HFF-Myc (cell line): ENCODE measurements at places on chromosomes 3 and 15.

DNA sequence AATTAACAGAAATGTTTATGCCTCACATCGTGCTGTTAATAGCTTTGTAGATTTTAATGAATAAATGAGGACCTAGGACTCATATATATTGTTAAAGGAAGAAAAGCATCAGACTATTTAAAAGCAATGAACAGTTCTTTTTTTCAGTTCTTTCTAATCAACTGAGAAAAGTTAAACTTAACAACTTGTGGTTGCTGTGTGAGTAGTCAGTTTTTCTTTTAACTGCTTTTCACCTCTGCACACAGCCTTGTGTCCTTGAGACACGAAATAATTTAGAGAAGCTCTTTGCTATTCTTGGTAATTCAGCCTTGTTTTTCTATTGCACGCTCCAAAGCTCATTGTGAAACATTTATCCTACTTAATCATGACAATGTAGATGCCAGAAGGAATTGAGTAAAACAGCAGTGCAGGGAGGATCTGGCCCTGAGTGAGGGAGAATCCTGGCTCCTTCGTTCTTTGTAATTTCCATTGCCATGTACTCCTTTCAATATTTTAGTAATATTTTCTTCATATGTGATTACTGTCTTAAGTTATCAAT lies 499.0 kb downstream of the PYDC2 start:
- no peak for DNase-seq

- DNase-seq = no peak
Measured at GRCh38 chr15:44427756-44428724, 611 bp downstream of the CTDSPL2 start.

DNA sequence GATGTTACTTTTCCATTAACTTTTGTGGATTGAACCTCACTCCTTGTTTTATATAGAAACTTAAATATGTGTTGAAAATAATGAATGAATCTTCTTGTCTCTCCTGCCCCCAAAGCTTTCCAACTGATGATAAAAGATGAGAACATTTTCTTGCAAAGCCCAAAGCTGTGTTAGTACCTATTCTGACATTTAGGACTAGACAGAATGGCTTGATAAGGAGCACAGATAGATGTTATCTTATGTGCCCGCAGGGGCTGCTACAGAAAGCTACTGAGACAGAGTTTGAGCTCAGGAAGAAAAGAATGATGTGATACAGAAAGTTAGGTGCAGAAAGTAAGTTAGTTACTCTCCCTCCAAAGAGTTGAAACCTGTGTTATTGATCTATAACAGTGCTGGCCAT lies 109.4 kb upstream of the ATP11B start:
- DNase-seq = no peak

GRCh38 chr3:187773233-187774184 lies 28.2 kb upstream of the BCL6 start:
- DNase-seq = no peak

DNA sequence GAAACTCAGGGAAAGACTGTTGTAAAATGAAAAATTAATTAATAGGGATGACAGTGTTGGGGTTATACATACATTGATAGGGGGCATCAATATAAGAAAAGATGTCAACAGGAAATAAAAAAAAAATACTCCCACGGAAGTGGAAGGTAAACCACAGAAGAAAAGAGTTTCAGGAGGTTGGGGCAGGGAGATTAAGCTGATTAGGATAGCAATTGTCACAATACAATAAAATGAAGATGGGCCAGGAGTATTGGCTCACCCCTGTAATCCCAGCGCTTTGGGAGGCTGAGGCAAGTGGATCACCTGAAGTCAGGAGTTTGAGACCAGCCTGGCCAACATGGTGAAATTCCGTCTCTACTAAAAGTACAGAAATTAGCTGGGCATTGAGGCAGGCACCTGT lies 536.1 kb downstream of the AGBL1 start:
- DNase-seq = no peak

- no peak for DNase-seq
Measured at GRCh38 chr3:4061783-4062360, 241.3 kb upstream of the SETMAR start.

GRCh38 chr3:116524453-116525210 lies 79.3 kb upstream of the LSAMP start:
- no peak for DNase-seq

DNA sequence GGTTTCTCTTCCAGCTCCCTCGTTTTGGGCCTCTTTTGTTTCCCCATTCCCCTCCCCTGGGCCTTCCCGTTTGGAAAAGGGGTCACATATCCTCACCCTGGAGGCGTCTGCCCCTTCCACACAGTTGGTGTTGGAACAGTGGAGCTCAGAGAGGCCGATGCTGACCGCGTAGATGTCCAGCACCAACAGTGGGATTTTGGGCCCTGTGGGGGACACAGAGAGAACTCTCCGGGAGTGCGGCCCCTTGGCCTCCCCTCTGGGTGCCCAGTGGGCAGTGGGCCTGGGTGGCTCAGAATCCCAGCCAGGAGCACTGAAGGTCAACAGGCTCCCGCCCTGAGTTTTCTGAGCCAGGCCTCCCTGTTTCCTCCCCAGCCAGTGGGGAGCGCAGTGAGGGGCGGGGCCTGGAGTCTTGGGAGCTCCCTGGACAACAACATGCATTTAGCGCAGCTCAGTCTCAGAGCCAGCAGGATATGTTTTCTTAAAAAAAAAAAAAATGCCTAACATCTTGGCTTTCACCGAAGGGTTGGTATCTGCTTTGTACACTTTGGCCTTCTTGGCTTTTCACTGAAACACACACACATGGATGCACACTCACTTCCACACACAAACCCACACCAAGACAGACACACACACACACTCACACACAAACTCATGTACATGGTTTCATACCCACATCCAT lies 670 bp upstream of the ISLR start:
- no peak for DNase-seq

- DNase-seq = no peak
Measured at GRCh38 chr15:91547356-91547755, 306.2 kb upstream of the SLCO3A1 start.

- no peak for DNase-seq
Measured at GRCh38 chr15:60255390-60255789, 142.4 kb downstream of the ANXA2 start.

DNA sequence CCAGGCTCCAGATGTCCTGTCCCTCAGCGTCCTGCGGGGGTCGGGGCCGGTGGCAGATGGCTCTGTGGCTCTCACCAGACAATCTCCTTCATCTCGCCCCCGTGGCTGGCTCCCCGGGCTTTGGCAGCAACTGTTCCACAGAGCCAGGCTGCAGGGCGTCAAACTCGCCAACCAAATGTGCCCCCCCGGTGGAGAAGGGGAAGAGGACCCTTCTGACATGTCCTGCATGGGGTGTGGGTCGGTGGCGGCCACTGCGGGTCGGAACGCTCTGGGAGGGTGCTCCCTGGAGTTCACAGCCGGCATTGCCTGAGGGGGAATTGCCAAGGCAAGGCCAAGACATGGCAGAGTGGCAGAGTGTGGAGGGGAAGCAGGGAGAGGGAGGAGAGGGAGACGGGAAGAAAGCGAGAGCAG lies 36.0 kb downstream of the BDH1 start:
- DNase-seq = no peak

DNA sequence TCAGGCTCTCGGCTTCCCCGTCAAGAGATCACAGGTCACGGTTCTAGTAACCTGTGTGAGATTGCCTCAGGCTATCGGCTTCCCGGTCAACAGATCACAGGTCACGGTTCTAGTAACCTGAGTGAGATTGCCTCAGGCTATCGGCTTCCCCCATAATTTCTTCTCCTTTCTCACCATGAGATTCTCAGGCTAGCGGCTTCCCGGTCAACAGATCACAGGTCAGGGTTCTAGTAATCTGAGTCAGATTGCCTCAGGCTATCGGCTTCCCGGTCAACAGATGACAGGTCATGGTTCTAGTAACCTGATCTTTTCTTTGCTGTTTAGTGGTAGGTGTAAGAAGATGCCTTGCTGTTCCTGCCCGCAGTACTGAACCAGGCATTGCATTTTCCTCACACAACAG lies 418.2 kb upstream of the ZNF717 start:
- no peak for DNase-seq

- peak; percentile 49 for DNase-seq
Measured at GRCh38 chr3:172836390-172836997, 86.0 kb downstream of the ECT2 start.

DNA sequence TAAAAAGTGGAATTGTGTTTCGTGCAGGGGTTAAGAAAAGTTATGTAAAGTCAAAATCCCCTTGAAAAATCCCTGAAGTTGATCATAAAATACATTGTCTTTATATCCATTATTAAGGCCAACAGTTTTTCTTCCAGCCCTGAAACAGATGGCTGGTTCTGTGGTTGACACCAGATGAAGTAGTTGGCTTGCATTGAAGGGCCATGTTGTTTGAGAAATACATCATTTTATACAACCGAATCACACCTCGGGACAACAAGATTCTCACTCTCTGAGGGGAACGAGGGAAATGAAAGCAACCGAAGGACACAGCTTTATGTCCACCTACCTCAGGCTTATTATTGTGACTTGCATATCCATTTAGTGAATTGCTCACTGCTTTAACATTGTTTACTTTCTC lies 126.0 kb upstream of the MITF start:
- no peak for DNase-seq

DNA sequence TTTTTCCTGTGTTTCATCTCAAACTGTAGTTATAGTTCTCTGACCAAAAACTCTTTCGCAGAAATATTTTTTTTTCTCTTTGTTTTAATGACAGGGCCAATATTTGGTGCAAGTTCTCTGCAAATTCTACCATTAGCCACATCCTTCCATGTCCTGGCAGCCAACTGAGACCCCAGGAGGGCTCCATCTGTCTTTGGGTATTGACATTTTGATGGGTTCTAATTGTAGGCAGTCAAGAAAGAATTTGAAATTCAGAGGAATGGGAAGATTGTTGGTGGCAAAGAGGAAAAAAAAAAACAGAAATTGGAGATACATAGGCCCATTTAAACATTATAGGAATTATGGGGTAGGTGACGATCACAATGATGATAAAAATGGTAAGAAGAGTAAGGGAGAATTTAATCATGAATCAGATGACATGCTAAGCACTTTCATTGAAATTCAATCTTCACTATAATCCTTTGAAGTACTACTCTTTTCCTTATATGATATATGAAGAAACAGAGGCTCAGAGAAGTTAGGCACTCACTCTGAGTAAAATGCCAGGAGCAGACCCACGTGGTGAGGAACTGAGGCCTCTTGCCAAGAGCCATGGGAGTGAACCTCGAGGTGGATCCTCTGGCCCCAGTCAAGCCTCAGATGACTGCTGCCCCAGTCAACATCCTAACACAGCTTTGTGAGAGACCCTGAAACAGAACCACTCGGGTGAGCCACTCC lies 151.4 kb downstream of the PDZRN3 start:
- no peak for DNase-seq

DNA sequence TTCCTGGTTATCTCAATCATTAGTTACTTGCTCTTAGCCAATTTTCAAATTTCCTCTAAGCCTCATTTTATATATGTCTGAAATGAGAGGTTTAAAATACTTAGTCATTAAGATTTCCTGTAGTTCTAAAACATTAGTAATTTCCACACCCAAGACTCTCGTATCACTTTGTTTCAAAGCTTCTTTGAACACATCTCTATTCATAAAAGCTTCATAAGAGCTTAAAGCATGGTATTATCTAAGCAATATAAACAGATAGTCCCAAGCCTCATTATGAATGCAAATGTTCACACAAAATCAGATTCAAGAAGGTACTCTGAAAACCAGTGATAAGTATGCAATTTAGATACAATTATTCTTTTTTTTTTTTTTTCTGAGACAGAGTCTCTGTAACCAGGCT lies 217.0 kb downstream of the FMN1 start:
- no peak for DNase-seq

- DNase-seq = no peak
Measured at GRCh38 chr3:52444860-52445793, at the start of gene SEMA3G. Gene SEMA3G (minus strand): TSS chr3:52445103. CDS start chr3:52445027, 76 bp downstream.

- DNase-seq = no peak
Measured at GRCh38 chr3:62211675-62212429, 161.5 kb downstream of the FEZF2 start.

GRCh38 chr3:125316246-125316645 lies 58.9 kb downstream of the ZNF148 start:
- no peak for DNase-seq

GRCh38 chr15:82870727-82871320 lies 61.4 kb downstream of the WHAMM start:
- DNase-seq = no peak

- no peak for DNase-seq
Measured at GRCh38 chr3:8538913-8539312, 37.3 kb downstream of the LMCD1 start.

DNA sequence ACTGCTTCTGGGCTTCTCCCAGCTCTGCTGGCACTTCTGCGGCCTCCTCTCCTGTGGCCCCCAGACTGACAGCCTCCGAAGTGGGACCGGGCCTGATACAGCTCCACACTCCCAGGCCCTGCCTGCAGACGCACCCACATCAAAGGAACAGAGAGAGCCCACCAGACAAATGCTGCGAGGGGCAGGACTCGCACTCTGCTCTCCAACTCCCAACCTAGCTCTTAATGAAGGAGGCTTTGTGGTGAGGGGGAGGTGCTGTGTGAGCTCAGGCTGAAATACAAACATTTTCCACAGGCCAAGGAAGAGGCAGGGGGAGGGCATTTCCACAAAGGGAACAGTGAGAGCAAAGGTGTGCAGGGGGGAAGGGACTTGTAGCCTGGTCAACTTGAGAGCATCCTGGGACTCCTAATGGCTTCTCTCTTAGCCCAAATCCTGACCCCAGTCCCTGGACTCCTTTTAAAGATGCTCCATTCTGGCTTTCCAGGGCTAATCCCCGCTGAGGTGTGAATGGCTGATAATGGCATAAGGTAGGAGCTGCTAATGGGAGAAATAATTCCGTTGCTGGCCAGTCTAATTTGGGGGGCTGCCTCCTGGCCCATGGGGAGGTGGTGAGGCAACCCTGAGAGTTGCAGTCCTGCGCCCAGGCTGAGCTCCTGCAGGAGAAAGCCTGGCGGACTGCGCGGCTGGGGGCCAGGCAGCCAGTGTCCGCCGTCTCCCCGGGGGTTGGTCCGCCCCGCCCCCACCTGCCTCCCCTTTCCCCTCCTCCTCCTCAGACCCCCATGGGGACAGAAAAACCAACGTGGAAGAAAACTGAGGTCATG lies 9.6 kb downstream of the LINGO1 start:
- no peak for DNase-seq

DNA sequence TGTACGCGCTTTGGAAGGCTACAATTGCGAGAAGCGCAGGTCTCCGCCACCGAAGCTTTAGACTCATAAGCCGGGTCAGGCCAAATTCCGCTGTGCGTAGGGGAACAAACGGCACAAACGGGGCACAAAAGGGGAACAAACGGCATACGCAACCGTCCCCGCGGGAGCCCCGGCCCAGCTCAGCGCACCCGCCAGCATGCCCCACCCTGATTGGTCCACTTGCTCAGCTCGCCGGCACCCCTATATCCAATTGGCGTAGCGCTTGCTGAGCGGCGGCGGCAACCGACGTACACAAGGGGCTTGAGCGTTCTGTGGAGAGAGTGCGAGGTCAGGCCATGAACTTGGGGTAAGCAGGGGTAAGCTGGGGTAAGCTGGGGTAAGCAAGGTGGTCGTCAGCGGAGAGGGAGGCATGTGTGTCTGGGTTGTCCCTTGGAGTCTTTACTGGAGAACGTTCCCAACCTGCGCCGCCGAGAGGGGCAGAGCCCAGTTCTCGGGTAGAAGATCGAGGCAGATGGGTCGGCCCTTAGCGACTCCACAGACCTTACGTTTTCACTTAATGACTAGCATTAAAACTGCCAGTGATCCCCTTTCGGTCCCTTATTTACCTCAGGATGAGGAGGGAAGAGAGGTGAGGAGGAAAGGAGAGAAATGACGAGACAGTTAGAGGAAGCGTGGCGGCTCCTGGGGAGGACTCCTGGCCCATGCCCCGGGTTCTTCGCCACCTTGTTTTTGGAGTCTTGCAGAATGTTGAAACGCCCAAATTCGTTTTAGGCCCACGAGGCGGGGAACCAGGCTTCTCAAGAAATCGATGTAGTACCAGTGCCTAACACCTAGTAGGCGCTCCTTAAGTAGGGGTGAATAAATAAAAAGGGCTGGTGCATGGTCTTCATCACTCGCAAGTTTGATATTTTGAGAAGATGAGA lies at the start of gene CCDC66:
Gene CCDC66, plus strand, starts transcription at position 268 of the 923 bp plus-strand sequence. Its CDS starts 68 bp downstream, at position 336.
- DNase-seq = peak; percentile 77
